ENCODE measurements at places on chromosomes 1 and 21. TPM values are rescaled to one million over a fixed set of nuclear protein-coding genes. Genes with fewer than 3 reads are reported as not detected.
A peak's percentile ranks its signal among the peaks of the same experiment; 100 is the strongest.

The ARHGEF2 gene
- total RNA-seq, result 65.9 TPM

DNA sequence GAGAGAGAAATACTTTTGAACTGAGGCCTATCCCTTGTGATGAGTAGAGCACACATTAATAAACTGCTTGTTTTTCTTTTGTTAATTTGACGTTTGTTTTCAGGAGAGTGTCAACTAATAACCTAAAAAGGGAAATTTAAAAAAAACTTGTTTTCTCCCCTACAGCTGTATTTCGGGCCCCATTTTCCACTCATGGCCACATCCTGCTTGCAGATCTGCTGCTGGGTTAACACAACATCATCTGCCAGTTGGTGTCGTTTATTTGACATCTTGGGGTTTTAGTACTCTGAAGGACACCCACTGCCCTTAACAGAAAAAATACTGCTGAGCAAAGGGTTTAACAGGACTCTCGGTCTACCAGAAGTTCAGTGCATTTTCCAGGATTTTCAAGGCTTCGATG lies 848 bp upstream of the PYHIN1 start:
- DNase-seq, result no peak

DNA sequence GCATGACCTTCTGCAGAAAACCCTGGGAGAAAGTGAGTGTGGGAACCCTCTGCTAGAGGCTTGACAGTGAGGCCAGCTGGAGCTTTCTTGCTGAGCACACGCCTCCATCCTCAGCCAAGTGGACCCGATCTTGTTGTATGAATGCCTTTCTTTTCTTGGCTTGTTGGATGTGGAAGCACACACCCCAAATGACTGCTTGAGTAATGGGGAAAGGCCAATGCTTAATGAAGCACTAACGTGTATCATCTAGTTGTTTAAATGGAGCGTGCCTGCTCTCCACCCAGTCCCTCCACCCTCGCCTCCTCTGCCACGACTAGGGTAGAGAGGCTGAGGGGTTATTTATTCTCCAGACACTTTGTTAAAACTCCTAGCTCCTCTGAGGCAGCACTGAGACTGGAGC lies 54.3 kb upstream of the IKBKE start:
- DNase-seq, result no peak

DNA sequence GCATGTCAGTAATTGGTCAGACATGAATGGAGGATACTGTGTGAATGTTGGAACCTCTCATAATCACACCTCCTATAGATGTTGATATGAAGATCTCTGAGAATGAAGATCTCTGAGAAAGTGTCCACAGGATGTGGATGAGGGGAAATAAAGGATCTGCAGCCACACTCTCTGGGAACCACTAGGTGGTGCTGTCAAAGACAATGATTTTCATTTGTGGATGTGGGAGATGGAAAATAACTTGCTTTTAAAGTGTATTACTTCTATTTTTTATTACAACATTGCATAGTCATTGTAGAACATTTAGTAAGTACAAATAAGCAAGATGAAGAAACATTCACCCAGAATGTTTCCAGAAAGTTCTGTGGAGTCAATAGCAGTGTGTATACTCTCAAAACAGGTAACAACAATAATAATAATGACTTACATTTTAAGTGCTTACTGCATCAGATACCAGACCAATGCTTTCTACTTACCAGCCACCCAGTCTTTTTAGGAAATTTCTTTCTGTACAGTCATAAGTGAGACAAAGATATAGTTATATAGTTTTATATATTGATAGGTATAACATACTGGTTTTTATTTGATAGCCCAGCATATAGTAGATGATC lies 128.2 kb downstream of the ATG4C start:
- DNase-seq, result peak; percentile 57

DNA sequence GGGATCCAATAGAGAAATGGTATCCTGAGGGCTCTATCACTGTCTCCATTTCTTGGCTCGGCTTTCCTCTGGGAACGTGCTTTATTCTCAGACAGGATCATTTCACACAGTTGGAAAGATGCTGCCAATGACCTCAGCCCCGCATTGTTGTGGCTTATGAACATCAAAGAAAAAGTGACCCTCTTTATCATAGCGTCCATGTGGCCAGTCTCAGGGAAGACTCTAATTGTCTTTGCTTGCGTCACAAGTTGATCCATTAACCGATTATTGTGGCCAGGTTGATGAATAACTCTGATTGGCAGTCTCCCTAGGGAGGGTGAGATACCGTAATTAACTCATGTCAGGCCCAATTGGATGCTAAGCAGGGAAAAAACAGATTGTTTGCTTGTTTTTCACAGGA lies 10.4 kb upstream of the TMEM9 start:
- DNase-seq, result no peak

GRCh38 chr1:184004935-184005334 lies 32.6 kb downstream of the COLGALT2 start:
- DNase-seq, result no peak

DNA sequence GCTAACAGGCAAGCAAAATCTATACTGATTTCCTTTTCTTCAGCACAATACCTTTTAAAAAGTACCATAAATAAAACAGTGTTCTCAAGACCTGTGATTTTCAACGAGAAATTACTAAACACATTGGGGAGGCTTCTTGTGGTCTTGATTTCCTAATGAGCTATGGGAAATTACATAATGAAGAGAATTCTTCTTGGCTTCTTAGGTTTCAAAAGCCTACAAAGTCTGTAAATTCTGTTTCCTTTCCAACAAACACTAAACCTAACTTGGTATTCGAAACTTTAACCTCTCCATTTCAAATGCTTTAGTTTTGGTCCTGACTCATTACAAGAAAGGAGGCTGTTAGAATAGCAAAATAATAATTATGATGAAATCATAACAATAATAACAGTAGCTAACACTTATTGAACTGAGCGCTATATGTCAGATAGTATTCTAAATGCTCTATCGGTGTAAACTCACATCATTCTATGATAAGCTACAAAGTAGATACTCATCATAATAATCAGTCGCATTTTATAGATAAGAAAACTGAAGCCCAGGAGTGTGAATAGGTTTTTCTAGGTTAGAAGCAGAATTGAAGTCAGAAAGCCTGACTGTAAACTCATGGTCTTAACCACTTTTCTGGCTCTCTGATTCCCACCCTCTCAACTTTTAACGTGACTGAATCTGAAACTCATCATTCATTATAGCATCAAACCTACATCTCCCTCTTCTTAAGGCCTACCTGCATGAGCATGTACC lies 486.7 kb downstream of the SMYD3 start:
- no peak for DNase-seq

DNA sequence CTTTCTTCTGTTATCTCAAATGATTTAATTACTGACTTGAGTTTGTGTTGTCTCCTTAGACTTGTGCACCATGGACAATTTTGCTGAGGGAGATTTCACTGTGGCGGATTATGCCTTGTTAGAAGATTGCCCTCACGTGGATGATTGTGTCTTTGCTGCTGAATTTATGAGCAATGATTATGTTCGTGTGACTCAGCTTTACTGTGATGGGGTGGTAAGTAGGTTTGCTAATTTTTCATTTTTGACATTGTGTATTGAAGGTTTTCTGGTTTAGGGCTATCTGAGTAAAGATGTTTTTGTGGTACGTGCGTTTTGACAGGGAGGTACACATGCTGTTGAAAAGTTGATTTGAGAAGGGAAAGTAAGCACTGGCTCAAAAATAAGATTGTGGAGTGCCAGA lies 14.1 kb downstream of the TTC3 start:
- DNase-seq, result peak; percentile 78

Measured in PC-3 (cell line).